EL (cell line): ENCODE measurements at places on chromosomes 1 and 21.

- no peak for DNase-seq
These were observed 181.3 kb downstream of the ETS2 start for GRCh38 chr21:38986806-38987632.

DNA sequence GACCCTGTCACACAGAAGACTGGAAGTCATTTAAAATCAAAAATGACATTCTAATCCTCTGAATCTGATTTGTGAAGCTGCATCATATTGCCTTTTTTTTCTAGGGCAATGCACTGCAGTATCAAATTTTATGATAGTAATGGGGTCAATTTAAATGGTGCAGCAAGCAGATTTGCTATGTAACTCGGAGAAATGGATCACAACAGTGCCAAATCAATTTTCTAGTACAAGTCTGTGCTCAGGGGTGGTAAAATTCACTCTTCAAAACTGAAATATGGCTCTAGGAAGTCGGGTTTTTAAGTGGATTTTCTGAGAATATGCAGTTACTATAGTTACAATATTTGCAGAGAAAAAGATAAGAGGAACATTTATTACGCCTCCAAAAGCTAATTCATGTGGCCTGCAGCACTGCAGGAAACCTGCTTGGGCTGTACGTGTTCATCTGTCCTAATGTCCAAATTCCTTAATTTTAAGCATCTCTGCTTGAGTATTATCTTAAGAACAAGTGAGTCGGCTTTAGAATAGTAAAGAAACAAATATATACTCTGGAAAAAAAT is 31.5 kb downstream of the HLCS start:
- no peak for DNase-seq

- DNase-seq = no peak
These were observed 49.1 kb upstream of the SDC3 start for GRCh38 chr1:30957560-30958222.

DNA sequence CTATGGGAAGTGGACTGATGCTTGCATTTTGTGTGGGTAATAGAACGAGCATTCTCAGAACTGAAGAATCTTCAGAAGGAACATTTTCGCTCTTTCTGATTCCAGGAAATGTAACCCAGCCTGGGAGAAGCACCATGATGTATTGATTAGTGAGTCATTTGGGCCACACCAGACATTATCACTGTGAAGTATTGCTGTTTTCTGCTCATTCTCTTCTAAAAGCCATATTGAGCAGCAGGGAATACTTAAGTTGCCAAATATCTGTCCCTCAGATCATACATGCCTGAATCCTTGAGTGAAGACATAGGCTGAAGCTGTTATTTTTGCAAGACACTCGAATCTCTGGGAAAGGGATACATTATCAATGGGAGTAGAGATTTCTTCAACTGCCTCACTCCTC is 213.1 kb downstream of the PCP4 start:
- DNase-seq = no peak

- DNase-seq = peak; percentile 92
These were observed 40.9 kb upstream of the SLC6A9 start for GRCh38 chr1:44072204-44072603.

DNA sequence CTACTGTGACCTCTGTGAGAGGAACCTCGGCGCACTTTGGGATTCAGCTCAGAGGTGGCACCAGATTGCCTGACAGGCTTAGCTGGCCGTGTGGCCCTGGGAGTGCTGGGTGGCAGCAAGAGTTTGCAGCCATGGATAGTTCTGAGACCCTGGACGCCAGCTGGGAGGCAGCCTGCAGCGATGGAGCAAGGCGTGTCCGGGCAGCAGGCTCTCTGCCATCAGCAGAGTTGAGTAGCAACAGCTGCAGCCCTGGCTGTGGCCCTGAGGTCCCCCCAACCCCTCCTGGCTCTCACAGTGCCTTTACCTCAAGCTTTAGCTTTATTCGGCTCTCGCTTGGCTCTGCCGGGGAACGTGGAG is 67.5 kb downstream of the DISC1 start:
- DNase-seq = no peak

DNA sequence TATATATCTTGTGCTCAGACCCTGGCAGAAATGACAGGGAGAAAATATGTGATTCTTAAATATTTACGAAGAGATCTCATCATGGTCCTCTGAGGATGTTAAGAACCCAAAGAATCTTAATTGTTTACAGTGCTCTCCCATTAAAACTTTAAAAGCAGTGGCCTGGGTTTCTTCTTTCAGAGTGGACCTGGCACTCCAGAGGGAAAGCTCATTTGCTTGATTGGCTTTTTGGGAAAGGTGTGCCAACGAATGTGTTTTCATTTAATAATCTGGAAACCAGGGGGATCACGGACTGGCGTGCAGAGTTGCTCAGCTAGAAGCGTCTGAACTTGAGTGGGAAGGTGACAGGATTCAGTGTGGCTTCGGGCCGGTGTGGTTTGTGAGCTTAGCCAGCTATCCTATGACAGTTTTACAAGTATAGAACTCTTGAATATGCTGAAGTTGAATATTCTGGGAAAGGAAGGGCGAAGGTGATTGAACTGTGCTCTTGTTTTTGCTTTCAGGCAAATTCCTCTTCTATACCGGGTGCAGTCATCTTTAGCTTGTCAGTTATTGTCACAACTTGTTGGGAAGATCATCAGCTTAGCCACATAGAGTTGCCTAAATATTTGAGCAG is 154.8 kb downstream of the C1orf21 start:
- DNase-seq = no peak

- DNase-seq = no peak
These were observed 391.0 kb downstream of the MATN1 start for GRCh38 chr1:30332116-30333094.
